ENCODE measurements at places on chromosomes 13 and 19.

GRCh38 chr19:51327066-51328001 lies 14.6 kb downstream of the VSIG10L start:
- DNase-seq, result peak; percentile 49

GRCh38 chr19:10000171-10000826 lies 10.0 kb downstream of the COL5A3 start:
- DNase-seq, result peak; percentile 71

- DNase-seq, result no peak
Measured at GRCh38 chr19:2111425-2111824, 14.7 kb downstream of the IZUMO4 start.

DNA sequence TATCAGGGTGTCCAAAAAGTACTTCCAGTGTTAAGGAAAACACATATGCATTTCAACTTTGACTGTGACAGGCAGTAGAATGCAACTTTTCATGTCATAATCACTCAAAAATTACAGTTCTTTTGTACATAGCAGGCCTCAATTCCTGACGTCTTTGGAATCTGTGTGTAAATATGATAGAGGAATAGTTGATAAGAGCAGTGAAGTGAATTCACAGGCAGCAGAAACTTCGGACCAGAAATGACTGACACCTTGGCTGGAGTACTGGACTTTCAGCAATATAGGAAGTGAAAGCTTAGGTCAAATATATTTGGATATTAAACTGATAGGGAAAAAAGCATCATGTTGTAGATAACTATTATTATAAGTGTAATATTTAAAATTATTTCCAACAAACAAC lies 1741.2 kb upstream of the PCDH20 start:
- DNase-seq, result no peak

DNA sequence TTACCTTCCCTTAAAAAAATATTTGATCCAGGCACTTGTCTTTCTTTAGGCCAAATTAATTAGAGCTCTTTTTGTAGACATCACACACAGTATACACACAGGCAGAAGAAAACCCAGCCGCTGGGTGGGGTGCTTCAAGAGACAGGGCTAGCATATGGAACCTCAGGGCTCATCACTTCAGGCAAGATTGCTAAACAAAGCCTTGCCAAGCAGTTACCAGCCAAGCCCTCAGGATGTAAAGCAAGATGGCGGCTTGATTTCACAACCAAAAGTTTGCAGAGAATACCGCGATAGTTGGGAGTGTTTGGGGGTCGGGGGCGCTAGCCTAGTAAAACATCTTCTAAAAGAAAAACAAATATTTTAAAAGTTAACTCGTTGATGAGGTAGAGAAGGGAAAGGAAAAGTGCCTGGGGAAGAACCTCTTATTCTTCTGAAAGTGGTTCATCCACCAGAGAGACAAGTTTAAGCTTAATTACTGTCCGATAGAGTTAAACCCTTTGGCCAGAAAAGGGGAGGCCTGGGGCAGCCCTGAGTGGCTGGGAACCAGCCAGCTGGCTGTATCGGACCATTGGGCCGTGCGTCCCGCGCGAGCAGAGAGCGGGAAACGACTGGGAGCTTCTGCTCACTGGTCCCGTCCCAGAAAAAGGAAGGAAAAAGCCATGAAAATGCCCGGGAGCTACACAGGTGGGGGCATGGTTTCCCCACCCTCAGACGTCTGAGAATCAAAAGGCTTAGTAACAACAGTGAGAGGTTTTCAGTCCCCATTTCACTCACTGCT lies 254.9 kb upstream of the PCDH20 start:
- DNase-seq, result no peak

DNA sequence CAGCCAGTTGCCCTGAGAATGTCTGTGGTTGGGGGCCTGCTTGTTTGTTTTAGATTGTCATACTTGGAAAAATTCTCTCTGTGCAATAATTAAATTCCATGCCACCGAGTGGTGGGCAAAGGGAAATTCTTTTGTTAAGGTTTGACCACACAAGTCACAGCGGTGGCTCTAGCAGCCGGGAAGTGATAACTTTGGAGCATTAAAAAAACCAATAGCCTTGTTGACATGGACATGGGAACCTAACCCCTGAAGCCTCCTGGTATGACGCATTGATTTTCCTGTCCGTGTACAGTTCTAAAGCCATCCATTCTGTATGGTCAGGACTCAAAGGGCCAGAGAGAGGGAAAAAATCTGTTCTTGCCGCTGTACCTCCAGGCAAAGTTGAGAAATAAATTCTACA lies 384.9 kb upstream of the ZNF507 start:
- no peak for DNase-seq

GRCh38 chr13:37395544-37395943 lies 203.0 kb downstream of the POSTN start:
- no peak for DNase-seq

All from stimulated activated CD4-positive, alpha-beta T cell treated with anti-CD3 and anti-CD28 coated beads, Interleukin-4, amount 100 ng/mL, for 24 hours (primary cell).